ENCODE measurements at places on chromosomes 3 and 15.
A peak's percentile ranks its signal among the peaks of the same experiment; 100 is the strongest.

DNA sequence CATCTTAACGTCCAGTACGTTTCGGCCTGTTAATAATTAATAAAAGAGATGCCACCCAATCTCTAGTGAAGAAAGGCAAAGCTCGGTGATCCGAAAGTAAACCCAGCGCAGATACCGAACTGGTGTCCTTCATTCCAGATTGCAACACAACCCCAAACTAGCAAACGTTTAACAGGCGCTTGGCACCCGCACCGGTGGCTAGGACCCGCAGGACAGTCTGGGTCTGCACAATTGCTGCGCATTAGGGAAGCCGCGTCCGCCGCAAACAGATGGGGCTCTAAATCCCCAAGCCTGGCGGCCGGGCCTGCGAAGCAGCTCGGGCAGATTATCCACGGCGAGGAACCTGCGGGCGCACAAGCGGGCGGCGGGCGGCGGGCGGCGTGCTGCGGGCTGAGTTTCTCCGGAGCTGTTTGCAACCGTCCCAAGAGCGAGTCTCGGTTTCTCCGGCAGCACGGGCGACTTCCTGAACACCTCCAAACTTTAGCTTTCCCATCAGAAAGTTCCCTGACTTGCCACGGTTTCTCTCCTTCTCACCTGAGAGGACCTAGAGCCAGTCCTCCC, 112.1 kb upstream of the ICE2 start:
- DNase-seq = peak; percentile 33

- no peak for DNase-seq
Measured at GRCh38 chr15:51450001-51450400, 108.5 kb downstream of the GLDN start.

- no peak for DNase-seq
Measured at GRCh38 chr3:64815789-64816188, 128.0 kb upstream of the ADAMTS9 start.

DNA sequence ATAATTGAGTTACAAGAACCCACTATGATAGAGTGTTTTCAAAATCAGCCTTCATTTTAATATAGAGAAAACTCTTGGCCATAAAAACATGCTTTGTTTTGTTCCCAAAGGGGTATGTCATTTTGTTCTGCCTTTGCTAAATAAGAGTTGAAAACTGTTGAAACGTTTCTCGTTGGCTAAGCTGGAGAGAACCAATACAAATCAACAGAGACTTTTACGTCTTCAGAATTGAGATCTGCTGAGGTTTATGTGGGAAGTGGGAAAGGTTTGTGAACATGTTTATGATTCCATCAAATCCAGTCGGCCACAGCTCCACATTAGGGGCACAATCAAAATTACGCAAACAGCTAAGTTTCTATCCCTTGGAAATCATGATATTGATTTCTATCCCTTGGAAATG, 102.0 kb downstream of the IGF2BP2 start:
- no peak for DNase-seq

GRCh38 chr3:27677565-27677964, 44.6 kb downstream of the EOMES start:
- DNase-seq = no peak

DNA sequence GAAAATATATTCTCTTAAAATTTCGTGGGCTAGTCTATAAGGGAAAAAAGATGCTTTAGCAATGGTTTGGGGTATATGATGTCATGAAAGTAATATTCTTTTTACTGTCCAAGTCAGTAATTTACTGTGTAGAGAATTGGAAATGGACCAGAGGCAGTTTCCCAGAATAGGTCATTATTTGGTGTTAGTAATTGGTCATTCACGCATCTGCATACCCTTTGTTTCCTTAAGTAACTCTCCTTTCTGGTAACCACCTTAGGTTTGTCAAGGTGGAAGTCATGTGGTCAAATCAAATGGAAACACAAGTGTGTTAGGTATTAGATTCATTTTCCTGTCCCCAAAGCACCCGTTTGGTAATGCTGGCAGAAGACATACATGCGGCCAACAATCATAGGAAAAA, 23.9 kb downstream of the FBXO22 start:
- DNase-seq = no peak

DNA sequence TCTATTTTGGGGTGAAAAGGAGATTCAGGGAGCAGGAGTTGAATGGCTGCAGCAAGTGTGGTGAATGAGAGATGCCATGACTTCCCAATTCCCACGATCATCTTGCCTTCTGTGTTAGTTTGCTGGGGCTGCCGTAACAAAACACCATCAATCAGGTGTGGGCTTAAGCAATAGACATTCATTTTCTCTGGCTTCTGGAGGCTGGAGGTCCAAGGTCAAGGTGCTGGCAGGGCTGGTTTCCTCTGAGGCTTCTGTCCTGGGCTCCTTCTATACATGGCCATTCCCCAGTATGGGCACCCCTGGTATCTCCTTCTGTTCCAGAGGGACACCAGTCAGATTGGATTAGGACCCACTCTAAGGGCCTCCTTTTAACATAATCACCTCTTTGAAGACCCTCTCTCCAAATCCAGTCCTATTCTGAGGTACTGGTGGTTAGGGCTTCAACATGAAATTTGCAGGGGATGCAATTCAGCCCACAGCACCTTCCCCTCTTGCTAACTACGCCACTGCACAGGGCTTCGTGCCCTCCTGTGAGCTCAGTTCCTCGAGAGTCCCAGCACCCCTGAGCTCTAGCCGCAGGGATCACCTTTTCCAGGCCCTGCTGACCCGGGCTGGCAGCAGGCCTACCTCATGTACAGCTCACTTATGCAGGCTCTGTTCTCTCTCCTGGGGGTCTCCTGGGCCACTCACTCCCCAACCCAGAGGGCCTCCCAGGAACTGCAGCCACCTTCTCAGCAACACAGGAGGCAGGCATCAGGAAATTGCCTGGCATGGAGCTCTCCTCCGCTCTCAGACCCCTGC, 37.3 kb upstream of the SLC6A11 start:
- DNase-seq = no peak

DNA sequence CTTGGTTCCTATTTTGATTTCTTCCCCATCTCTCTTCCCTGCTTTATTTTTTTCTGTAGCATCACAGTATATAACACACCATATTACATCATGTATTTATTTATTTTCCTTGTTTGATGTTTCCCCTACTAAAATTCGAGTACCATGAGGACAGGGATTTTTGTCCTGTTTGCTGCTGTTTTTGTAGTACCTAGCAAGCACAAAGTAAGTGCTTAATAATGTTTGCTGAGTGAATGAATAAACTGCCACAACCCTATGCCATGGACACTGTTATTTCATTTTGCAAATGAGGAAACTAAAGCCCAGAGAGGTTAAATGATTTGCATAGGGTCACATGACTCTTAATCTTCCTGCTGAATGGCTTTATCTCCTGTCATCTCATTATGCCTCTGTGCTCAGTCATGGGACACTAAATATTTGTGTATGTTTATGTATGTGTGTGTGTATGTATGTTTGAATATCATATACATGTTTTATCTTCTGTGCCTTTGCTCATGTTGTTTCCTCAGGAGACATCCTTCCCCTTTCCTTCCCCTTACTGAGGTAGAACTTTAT, 26.1 kb upstream of the MGA start:
- DNase-seq = no peak

DNA sequence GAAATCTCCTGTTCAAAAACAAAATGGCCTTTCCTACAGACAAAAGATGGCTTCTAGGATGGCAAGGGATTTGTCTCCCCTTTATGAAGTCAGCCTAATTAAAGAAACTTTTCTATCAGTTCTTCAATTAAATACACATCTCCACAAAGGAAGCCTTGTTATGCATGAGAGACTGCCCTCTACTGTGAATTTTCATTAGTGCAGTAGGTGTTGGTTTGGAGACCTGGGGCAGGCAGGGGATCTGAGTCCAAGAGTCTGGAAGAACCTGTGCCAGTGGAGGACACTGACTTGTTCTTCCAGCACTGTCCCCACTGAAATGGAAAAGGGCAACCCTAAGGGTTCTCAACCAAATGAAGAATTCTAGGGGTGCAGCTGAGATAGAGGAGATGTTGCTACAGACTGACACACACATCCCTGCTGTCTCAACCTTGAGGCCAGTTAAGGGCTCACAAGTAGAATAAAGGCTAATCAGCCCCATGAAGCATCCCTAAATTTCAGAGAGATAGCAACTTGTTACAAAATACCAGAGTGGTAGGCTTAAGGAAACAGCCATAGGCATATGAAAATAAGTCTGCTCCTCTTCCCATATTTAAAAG, 174.0 kb upstream of the PRICKLE2 start:
- DNase-seq = peak; percentile 34

GRCh38 chr3:122665226-122665786, 15.3 kb upstream of the PARP14 start:
- peak; percentile 18 for DNase-seq

- DNase-seq = no peak
Measured at GRCh38 chr3:114400371-114400770, 106.5 kb downstream of the TIGIT start.

DNA sequence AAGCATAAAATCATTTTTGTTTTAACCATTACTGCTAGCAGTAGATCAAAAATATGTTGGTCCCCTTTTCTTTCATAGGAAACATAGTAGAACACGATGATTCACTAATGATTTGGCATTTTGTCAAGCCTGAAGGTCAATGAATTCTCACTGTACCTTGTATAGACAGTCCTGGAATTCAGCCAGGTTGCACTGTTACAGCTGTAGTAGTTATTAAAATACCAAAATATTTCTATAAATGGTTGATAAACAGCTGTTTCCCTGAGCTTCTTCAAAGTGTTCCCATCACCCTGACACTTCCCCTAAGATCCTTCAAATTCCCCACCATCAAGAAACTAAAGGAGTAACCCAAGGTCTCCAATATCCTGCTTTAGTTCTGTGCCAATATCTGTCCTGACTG, 200.9 kb downstream of the ATP8B4 start:
- DNase-seq = no peak

DNA sequence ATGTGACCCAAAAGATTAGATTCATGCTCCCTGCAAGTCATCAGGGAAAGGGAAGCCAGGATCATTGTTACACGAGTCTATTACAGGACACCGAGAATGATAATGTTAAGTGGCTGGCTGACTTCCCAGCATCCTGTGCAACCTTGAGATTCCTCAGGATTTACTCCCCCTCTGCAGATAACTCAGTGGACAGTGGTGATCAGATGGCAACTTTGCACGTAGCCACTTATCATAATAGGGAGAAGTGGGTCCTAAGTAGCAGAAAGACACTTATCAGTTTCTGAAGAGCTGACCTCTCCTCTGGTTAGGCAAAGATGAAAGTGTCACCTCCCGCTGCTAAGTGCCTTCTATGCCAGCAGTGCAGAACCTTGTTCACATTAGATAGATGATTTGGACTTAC, 6.7 kb upstream of the TMPRSS7 start:
- DNase-seq = no peak

DNA sequence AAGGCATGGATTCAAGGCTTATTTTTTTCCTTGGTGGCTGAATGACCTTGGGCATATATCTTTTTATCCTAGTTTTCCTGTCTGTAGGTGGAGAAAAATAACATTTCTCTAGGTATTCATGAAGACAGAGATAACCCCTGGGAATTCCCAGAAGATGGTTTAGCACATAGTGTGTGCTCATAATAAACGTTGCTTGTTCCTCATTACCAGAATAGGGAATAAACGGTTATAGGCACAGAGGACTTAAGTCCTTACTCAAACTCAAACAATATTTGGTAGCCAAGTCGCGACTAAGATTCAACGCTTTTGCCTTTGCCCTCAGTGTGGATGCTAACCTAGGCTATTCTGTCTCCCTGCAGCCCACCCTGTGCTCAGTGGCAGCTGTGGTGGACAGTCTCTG, 51.6 kb upstream of the MITF start:
- DNase-seq = no peak

GRCh38 chr3:159892171-159892795, 96.4 kb upstream of the IL12A start:
- peak; percentile 94 for DNase-seq

DNA sequence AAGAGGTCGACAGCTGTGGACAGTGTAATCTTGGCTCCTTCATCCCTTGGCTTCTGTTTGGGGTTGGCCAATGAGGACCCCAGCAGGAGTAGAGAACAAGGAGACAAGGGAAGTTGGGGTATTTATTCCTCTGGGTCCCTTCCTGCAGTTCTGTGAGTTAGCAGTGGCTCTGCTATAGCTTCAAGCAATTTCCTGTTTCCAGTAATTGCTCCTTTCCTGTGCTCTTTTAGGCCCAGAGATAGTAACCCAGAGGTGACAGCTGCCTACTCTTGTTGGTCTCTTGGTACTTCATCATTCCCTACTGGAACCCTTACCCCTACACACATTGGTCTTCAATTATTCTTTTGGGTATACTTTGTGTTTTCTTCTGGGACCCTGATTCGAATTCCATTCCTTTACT, 92.9 kb downstream of the NR1D2 start:
- no peak for DNase-seq

GRCh38 chr3:106376016-106376570, 507.3 kb upstream of the CBLB start:
- DNase-seq = no peak

DNA sequence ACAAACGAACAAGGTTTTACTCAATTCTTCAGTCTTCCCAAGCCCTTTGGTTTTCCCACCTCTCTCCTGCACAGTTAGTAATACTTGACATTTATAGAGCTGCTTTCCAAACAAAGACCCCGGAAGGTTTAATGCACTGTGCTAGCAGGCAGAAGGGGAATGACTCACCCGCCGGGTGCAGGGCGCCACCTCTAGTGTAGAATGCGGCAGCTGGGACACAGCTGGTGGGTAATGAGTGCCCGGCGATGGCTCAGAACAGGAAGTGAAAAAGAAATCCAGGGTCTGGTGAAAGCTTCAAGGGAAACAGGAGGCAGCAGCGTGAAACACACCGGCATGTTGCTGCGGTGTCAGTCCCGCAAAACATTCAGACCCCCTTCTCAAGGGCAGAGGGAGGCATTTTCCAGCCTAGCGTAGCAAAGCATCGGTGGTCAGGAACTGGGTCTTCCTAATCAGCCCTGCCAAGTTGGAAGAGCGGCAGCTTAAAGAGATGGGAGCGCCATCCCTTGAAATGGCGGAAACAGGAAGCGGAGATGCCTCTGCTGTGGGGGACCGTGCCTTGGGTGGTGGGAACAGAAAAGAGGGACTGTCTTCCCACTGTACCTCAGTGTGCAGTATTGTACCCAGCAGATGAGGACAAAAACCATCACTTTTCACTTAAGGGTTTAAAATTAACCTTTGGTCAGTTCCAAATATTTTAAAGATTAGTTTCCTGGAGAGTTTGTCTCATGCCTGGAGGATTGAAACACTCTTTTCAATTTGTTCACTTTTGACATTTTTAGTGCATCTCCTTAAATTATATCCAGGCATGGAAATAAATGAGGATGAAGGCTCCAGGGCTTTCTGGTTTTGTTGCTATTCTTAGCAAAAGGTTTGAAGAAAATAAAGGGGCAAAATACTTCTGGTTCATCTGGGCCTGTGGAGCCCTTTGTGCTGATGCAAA, 160.7 kb upstream of the MCTP2 start:
- no peak for DNase-seq

GRCh38 chr3:16912400-16913263, 27.9 kb downstream of the PLCL2 start:
- peak; percentile 82 for DNase-seq

GRCh38 chr3:124404621-124405020, 325.6 kb upstream of the UMPS start:
- DNase-seq = no peak

DNA sequence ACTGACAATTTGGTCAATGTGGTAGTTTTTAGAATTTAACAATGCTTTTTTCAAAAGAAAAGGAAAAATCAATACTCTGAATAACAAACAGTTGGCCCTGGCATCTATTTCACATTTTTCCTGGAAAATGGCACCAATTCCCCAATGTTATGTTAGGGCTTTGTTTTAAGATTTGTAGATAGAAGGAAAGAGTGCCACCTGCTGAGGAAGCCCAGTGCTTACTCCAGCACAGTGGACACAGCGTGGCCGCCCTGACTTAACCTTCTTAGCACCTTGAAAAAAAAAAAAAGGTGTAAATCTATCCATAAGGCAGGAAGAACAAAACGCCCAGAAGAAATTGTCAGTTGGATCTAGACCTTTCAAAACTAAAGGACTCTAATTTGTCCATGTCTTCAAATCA, 110.7 kb upstream of the CNTN4 start:
- DNase-seq = no peak

Data from cerebellar cortex (tissue), 1 donor.